Stimulated activated CD8-positive, alpha-beta memory T cell treated with anti-CD3 and anti-CD28 coated beads, Interleukin-4, amount 100 ng/mL, for 48 hours (primary cell): ENCODE measurements at places on chromosomes 1 and 21.

- DNase-seq = no peak
Measured at GRCh38 chr1:193960499-193960898, 774.1 kb upstream of the B3GALT2 start.

GRCh38 chr1:75514270-75514669 is 96.6 kb downstream of the SLC44A5 start:
- DNase-seq = no peak

DNA sequence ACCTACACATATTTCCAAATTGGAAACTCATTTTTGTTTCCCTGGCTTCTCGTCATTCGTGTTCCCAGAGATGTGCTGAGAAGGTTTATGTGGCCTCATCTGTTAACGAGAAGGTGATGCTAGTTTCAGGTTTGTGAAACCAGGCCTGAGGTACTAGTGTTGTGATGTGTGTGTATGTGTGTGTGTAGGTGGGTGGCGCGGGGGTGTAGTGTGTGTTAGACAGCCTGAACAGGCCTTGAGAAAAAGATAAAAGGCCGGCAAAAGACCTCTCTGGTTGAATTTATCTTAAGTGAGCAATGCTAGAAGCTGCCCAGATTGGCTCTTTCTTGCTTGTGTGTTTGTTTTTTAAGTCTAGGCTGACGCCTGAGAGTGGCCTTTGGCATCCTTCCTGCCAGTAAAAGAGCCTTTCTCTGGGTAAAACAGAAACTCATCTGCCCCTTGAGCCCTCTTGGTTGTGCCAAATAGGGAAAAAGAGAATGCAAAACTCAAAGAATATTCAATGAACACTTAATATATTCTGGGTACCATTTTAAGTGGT is 65.8 kb upstream of the HSD17B7 start:
- no peak for DNase-seq

GRCh38 chr1:221025501-221025900 is 146.3 kb downstream of the HLX start:
- DNase-seq = no peak

DNA sequence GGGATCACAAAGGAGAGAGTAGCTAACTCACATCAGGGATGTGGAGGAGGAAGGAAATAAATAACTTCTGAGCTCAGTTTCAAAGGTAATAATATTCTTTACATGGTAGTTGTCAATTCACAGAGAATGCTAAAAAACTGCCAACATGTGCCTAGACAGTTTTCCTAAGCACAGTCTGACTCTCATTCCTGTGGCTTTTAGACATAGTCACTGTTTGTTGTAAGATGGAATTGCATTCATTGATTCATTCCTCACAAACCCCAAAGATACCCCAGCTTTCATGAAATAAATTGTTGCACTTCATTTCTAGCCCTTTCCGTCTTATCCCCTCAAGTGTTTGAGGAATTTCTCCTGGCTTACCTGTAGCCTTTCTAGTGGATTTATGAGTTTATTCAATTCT is 263.9 kb downstream of the NTNG1 start:
- DNase-seq = no peak

DNA sequence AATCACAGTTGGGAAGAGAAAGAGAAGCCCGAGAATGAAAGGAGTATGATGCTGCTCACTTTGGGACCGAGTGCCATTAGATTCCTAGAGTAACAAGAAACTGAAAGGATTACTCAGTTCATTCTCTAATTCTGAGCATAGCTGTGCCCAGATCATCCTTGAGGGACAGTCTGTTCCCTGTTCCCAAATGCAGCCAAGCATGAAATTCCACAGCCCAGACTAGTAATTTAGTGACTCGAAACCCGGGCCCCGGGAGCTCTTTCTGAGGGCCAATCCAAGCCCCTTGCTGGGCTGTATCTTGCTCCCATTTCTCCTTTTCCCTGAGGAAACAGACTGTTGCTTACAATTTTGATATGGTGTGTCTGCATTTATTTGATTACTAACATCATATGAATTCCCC is 30.0 kb upstream of the ETS2 start:
- DNase-seq = no peak

GRCh38 chr1:54553602-54554313 is 5.7 kb downstream of the ACOT11 start:
- DNase-seq = peak; percentile 10

- no peak for DNase-seq
Measured at GRCh38 chr1:59290193-59290949, 6.5 kb upstream of the FGGY start.

DNA sequence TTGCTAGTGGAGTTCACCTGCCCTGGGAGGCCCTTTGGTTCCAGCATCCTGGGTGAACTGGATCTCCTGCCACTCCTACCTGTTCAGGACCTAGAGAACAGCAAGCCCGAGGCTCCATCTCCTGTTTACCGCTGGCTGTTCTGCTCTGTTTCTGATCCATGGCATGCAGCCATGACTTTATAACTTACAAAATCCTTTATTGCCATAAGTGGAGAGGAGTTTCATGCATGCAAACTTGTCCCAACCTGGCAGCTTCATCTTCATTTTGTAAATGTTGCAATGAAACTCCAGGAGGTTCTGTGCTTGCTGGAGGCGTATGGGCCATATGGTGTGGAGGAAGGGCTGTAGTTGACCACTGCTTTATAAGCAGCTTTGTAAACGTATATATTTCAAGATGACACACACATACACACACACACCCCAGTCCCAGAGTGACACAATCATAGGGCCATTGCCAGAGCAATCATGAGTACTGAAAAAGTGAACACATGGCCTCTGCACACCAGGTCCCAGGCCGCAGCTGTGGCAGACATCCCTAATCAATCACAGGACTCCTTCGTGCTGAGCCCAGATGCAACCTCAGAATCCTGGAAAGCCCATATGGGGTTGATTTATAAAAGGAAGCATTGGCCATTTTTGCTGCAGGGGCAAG is 69.0 kb downstream of the UBIAD1 start:
- no peak for DNase-seq

- DNase-seq = no peak
Measured at GRCh38 chr21:38857152-38857825, 51.6 kb downstream of the ETS2 start.

GRCh38 chr1:158461534-158461933 is at the start of gene OR10K1:
TSS of gene OR10K1 (plus strand) at chr1:158461834. CDS start at chr1:158465562, 3,728 bp downstream.
- no peak for DNase-seq

DNA sequence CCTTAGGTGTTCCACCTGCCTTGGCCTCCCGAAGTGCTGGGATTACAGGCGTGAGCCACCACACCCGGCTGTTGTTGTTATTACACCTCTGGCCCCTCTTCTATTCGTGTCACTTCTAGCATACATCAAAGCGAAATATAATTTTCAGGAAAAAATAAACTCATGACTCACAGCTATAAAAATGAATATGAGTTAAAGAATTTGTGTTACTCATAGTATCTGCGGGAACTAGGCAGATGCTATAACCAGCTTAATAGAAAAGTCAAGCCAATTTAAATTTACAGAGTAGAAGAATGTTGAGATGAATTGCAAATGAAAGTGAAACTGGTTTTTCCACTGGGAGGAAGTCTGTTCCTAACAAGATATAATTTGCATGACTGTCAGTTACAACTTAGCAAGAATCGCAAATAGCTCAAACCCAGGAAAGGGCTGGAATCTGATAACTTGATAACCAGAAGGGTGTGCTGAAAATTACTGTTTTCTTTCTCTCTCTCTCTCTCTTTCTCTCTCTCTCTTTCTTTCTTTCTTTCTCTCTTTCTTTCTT is 11.2 kb downstream of the OR2W3 start:
- peak; percentile 29 for DNase-seq
